Naive thymus-derived CD8-positive, alpha-beta T cell (primary cell): ENCODE measurements at places on chromosomes 2 and 18.

GRCh38 chr2:85239102-85239501 lies 88.7 kb downstream of the TGOLN2 start:
- DNase-seq: no peak
- no peaks in the 10 kb centered on the region for H3K36me3 ChIP-seq
- peaks cover 11% of the 10 kb centered on the region for H3K27me3 ChIP-seq
- no peak overlapping the region for H3K27ac ChIP-seq

- no peak overlapping the region for H3K27ac ChIP-seq
- no peak overlapping the region for H3K4me3 ChIP-seq
- DNase-seq: peak; percentile 33
- H3K4me1 ChIP-seq: peaks cover 20% of the 10 kb centered on the region
- peaks cover 10% of the 10 kb centered on the region for H3K36me3 ChIP-seq
Measured at GRCh38 chr2:7740114-7740513, 822.9 kb downstream of the RNF144A start.

DNA sequence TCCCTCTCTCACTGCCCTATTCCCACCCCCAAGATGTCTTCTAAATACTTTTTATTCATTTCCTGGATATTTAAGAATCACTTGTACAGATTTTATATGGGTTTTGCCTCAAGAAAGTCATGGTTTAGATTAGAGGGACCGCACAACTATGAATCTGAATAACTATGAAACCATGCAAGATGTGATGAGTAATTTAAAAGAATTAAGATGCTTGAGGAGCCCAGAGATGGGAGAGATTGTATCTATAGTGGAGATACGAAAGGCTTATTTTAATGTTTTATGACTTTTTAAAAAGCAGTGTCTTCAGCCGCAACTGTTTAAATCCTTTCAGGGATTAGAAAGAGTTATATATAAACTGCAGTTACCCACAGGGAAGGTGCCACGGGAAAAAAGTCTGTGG lies 324.1 kb downstream of the LPIN1 start:
- no peak overlapping the region for H3K27ac ChIP-seq
- H3K4me3 ChIP-seq: no peak overlapping the region
- DNase-seq: no peak
- peaks cover 6% of the 10 kb centered on the region for H3K4me1 ChIP-seq
- H3K36me3 ChIP-seq: no peaks in the 10 kb centered on the region

GRCh38 chr2:238866656-238867277 lies 18.9 kb downstream of the TWIST2 start:
- no peak for DNase-seq
- peaks cover 10% of the 10 kb centered on the region for H3K27me3 ChIP-seq
- no peaks in the 10 kb centered on the region for H3K36me3 ChIP-seq
- no peak overlapping the region for H3K27ac ChIP-seq

DNA sequence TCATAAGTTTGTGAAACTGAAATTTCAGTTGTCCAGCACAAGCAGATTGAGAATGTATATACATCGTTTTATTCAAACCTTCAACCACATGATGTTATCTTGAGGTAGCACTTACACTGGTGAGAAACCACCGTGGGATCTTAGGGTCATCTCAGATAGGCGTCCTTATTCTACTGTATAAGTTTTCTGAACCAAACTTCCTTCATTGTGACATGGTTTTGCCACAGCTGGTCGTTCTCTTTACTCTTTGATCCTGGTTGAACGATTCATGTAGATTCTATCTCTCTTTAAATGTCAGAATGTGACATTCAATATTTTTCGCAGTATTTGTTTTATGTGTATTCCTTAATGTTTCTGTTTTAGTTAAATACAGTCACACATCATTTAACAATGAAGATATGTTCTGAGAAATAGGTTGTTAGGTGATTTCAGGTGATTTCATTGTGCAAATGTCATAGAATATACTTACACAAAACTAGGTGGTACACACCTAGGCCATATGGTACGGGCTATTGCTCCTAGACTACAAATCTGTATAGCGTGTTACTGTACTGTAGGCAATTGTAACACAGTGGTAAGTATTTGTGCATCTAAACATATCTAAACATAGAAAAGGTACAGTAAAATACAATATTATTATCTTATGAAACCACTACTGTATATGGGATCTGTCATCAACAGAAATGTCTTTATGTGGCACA lies 17.9 kb upstream of the ARHGAP25 start:
- peak overlapping the region; percentile 0 for H3K27ac ChIP-seq
- no peaks in the 10 kb centered on the region for H3K36me3 ChIP-seq
- no peak for DNase-seq

GRCh38 chr2:48328159-48328809 lies 201.7 kb upstream of the STON1 start:
- H3K27ac ChIP-seq: peak overlapping the region; percentile 24
- H3K4me3 ChIP-seq: peak overlapping the region; percentile 5
- no peaks in the 10 kb centered on the region for H3K27me3 ChIP-seq
- H3K4me1 ChIP-seq: peaks cover 67% of the 10 kb centered on the region

- peaks cover 17% of the 10 kb centered on the region for H3K27me3 ChIP-seq
- no peak overlapping the region for H3K4me3 ChIP-seq
- no peaks in the 10 kb centered on the region for H3K4me1 ChIP-seq
- no peak for DNase-seq
- no peak overlapping the region for H3K27ac ChIP-seq
Measured at GRCh38 chr2:45192481-45192880, 183.2 kb upstream of the SIX2 start.

DNA sequence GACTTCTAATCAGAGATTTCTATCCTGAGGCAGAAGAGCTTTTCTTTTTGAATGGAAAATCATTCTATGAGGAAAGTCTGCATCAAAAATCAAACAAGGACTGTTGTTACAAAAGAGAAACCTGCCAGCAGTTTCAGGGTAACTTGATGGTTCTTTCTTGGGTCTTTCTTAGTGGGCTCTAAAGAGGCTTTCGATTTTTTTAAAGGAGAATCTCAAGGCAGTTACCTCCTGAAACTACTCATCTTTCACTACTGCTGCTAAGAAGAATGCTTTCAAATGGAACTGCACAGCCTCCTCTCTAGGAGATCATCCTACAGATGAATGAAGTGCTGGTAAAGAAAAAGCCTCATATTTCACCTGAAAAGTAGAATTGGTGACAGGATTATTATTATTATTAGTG lies 272.3 kb downstream of the ERBB4 start:
- no peak overlapping the region for H3K4me3 ChIP-seq
- no peaks in the 10 kb centered on the region for H3K36me3 ChIP-seq
- no peak for DNase-seq
- H3K4me1 ChIP-seq: no peaks in the 10 kb centered on the region

GRCh38 chr2:19796035-19796695 lies 105.6 kb downstream of the TTC32 start:
- H3K27me3 ChIP-seq: peaks cover 9% of the 10 kb centered on the region
- no peak overlapping the region for H3K4me3 ChIP-seq
- DNase-seq: no peak

DNA sequence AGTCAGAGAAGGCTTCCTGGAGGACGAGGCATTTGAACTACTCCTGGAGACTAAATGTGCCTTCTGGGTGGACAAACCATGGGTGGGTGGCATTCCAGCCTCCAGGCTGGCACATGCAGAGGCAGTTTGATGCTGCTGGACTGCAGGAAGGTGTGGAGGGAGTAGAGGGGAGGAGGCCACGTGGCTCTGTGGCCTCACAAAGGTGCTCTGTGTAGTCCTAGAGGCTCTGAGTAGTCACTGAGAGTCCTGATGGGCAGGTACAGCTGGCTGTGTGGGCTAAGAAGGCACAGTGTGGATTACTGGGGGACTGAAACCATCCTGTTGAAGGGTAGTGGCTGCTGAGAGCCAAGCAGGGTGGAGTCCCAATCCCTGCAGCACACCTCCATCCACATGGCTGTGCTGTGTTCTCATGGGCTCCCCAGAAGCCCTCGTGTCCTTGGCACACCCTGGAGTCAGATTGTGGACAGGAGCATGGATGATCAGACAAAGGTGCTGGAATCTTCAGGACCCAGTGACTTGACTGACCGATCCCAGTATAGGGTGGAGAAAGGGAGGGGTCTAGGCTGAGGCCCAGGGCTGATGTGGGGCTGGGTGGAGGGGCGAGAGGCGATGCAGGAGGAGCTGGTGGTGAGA lies 87.4 kb upstream of the HS6ST1 start:
- H3K4me1 ChIP-seq: no peaks in the 10 kb centered on the region
- peaks cover 4% of the 10 kb centered on the region for H3K27me3 ChIP-seq
- H3K4me3 ChIP-seq: no peak overlapping the region
- DNase-seq: no peak
